ENCODE measurements at places on chromosomes 7 and 10. TPM values are rescaled to one million over a fixed set of nuclear protein-coding genes. Genes with fewer than 3 reads are reported as not detected.

Gene BLVRA
- 18.5 TPM for total RNA-seq

Gene SSMEM1
- not detected for total RNA-seq

Gene PARD3
- total RNA-seq, result 24.9 TPM

Gene BAG3
- total RNA-seq, result 44.4 TPM

Gene SLC26A4
- total RNA-seq, result 0.17 TPM

Gene TET1
- 5.4 TPM for total RNA-seq

Gene TAX1BP1
- 76.9 TPM for total RNA-seq

Gene TMEM236
- under 0.01 TPM for total RNA-seq

Gene NUTM2B
- total RNA-seq, result 0.70 TPM

Gene NPSR1
- not detected for total RNA-seq

Gene CAMK2B
- 0.58 TPM for total RNA-seq

Gene NCAPG2
- total RNA-seq, result 7.3 TPM

Gene CCZ1B
- total RNA-seq, result 16.7 TPM

Gene MMD2
- total RNA-seq, result not detected

Gene KNDC1
- 0.51 TPM for total RNA-seq

Gene CAV1
- total RNA-seq, result 306 TPM

Gene MRLN
- total RNA-seq, result not detected

Gene TRIL
- 6.5 TPM for total RNA-seq

Gene MYO1G
- not detected for total RNA-seq

Gene UCMA
- total RNA-seq, result not detected

Gene OR9A2
- total RNA-seq, result not detected

Gene TRPV5
- total RNA-seq, result not detected

Gene SPDYE1
- not detected for total RNA-seq

Gene HOXA2
- 6.4 TPM for total RNA-seq

Gene LRMDA
- 0.12 TPM for total RNA-seq

Gene DENND2A
- 15.3 TPM for total RNA-seq

Gene LIPM
- total RNA-seq, result not detected

Gene KCNH2
- total RNA-seq, result 0.12 TPM

Gene DPCD
- 32.8 TPM for total RNA-seq

Gene CHRM2
- 1.3 TPM for total RNA-seq

Gene PAXIP1
- 6.4 TPM for total RNA-seq

Gene BAIAP2L1
- total RNA-seq, result 1.3 TPM

Gene TMEM140
- 0.47 TPM for total RNA-seq

Gene LGI1
- not detected for total RNA-seq

Gene CFAP69
- 0.17 TPM for total RNA-seq

Gene YKT6
- 71.0 TPM for total RNA-seq

Gene STN1
- 17.9 TPM for total RNA-seq

Data from pericardium fibroblast (primary cell).